ENCODE measurements at places on chromosomes 12 and 14. TPM values are rescaled to one million over a fixed set of nuclear protein-coding genes. Genes with fewer than 3 reads are reported as not detected.

IAPP gene
- total RNA-seq, result not detected

KRT1 gene
- not detected for total RNA-seq

EXOC3L4 gene
- 0.30 TPM for total RNA-seq

HDAC7 gene
- 89.9 TPM for total RNA-seq

TMED10 gene
- total RNA-seq, result 220 TPM

FOXM1 gene
- 100 TPM for total RNA-seq

LALBA gene
- total RNA-seq, result not detected

SLC6A12 gene
- 0.76 TPM for total RNA-seq

REM2 gene
- 1.5 TPM for total RNA-seq

GALNT9 gene
- 0.90 TPM for total RNA-seq

SLC24A4 gene
- 0.46 TPM for total RNA-seq

NCAPD2 gene
- 131 TPM for total RNA-seq

RHOJ gene
- total RNA-seq, result not detected

IGFBP6 gene
- 7.4 TPM for total RNA-seq

PPP1R36 gene
- 0.55 TPM for total RNA-seq

TMEM121 gene
- total RNA-seq, result 0.81 TPM

CLEC4C gene
- total RNA-seq, result 0.50 TPM

DPPA3 gene
- 3.9 TPM for total RNA-seq

TRIM9 gene
- 4.0 TPM for total RNA-seq

CMKLR1 gene
- total RNA-seq, result 1.4 TPM

ACRBP gene
- 3.2 TPM for total RNA-seq

RNASE7 gene
- not detected for total RNA-seq

KCNJ8 gene
- 1.9 TPM for total RNA-seq

FAM181A gene
- total RNA-seq, result not detected

EIF2B1 gene
- 46.5 TPM for total RNA-seq

HOXC10 gene
- total RNA-seq, result not detected

PIK3C2G gene
- total RNA-seq, result not detected

SLC25A3 gene
- total RNA-seq, result 716 TPM

BBS10 gene
- total RNA-seq, result 8.2 TPM

Measured in WTC11 (cell line).